ENCODE measurements at places on chromosomes 2 and 18.

- no peak for DNase-seq
Observed at GRCh38 chr2:101931402-101931801, 60.4 kb upstream of the IL1R2 start.

- DNase-seq: no peak
Observed at GRCh38 chr2:185245216-185245615, 493.4 kb upstream of the FSIP2 start.

GRCh38 chr2:67667054-67667908, 270.1 kb downstream of the ETAA1 start:
- DNase-seq: no peak

- DNase-seq: no peak
Observed at GRCh38 chr2:3127710-3128109, 249.9 kb downstream of the EIPR1 start.

DNA sequence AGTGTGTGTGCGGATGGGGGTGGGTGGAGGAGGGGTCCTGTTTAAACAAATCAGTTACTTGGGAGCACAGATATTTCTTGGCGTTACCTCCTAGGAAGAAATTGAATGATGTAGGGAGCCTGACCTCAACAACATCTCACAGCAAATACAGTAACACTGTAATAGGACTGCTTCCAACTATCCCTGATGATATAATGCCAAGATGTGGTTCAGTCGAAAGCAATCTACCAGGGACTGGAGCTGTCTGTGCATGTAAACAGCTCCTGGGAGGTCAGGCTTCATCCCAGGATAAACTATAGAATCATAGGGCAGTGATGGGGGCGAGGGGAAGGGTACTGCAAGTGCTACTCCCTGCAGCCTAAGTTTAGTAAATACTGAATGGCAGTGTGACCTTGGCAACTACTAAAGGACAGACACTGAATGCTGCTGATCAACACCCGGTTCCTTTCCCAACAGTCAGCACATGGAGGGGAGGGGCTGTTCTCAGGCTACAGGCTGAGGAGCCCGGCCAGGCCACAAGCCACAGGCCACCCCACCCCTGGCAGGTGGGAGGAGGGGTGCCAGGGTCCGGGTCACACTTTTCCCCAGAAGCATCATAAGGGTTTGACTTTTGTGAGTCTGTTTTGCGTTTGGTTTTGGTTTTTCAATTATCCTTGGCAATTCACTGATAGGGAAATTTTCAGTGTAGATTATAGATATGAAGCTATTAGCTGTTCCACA, 85.3 kb upstream of the ZNF397 start:
- no peak for DNase-seq

DNA sequence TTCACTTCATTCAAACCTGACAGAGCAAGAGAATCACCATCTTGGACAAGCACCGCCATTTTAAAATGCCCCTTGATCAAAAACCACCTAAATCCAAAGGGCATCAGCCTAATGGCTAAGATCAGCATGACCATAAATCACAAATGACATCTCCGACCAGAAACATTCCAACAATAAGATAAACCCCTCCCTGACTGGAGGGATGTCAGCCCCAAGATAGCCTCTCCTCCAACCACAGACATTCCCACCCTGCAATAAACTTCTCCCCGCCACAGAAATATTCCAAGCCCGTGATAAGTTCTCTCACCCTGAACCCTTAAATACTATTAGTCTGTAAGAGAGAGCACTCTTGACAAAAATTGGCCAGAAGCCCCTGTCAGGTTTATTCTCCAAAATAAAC, 21.6 kb upstream of the LYPD1 start:
- DNase-seq: no peak

- DNase-seq: no peak
Observed at GRCh38 chr2:101983486-101983885, 8.3 kb upstream of the IL1R2 start.

DNA sequence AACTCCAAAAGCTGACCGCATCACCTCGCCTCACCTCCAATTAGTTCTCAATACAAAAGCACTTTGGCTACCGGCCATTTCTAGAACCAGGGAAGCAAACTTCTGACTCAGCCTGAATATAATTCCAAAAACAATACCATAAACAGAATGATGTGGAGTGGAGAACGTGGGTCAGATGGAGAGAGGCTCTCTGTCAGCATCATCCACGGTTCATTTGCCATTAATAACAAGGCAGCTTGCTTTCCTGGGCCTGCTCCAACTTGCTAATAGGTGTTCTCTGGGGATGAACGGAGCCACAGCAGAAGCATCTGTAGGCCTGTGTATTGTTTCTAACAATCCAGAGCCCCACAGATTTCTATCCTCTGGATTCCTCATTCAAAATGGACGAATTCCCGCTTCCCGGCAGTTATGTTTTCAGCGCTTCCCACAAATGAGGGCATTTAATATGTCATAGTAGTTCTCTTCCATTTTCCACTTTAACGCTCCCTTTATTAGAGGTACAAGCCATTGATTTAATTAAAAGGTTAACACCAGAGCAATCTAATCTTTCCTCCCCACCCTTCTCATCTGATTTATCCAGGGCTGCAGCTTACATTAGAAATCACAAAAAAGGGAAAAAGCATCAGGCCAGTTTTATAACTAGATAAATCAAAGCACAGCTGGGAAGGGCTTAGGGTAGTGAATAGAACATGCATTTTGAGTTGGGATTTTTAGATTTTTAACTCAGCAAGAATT, 23.2 kb upstream of the CNTNAP5 start:
- no peak for DNase-seq

DNA sequence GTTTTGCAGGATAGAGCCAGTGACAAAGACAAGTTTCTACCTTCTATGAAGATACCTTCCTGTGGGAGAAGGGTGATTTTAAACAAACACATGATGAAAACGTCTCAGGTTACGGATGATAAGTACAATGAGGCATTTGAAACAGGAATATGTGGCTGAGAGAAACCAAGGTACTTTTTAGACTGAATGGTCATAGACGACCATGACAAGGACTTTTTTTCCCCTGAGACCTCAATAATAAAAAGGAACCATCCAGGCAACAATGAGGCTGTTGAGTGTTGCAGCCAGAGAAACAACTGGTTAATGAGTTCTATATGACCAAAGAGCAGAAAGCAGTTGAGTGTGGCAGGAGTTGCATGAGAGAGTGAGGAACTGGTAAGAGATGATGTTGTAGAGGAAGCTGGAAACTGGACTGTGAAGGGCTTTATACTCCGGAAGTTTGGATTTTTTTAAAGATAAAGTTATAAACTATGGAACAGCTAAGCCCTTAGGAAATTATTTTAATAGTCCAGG, 306.1 kb upstream of the CYRIA start:
- DNase-seq: no peak

- no peak for DNase-seq
Observed at GRCh38 chr2:96913398-96914202, 43.7 kb upstream of the SEMA4C start.

GRCh38 chr2:225113371-225114015, 71.2 kb upstream of the DOCK10 start:
- DNase-seq: no peak

DNA sequence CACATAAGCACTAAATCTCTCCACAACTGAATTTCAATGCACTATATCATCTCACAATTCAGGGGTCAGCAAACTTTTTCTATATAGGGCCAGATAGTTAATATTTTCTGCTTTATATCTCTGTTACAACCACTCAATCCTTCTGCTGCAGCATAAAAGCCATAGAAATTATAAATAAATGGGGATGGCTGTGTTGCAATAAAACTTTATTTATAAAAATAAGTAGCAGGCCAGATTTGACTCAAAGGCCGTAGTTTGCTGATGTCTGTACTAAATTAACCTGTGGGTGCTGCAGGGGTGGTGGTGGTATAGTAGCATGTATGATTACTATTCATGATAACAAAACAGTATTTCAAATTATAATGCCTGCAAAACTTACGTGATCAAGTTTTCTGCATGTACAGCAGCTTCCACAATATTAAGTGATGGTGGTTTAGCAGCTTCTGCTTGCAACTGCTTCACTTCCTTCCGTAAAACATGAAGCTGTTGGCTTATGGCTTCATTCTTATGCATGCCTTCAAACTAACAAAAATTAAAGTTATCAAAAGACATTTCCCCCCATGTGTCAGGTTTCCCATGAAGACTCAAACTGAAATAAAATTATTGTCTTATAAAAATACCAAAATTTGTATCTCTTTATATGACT, 64.1 kb downstream of the SIGLEC15 start:
- DNase-seq: no peak

DNA sequence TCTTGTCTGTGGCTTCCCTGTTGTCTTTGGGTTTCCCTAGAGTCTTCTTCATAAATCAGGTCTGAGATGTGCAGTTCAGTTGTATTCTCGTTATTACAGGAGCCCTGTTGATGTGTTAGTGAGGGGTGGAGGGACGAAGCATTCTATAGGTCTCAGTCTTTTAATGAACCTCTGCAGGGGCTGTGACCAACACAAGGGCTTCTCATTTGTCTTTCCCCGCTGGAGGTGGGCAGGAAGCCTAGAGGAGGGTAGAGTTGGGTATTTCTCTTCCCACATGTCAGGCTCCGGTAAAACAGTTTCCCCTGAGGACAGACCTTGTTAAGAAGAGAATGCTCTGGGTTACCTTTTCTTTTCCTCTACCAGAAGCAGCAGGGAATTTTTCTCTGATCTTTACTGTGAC, 31.2 kb downstream of the PROC start:
- DNase-seq: no peak

All from cerebellar cortex (tissue), 1 donor.